ENCODE measurements at places on chromosomes 1 and 21.

DNA sequence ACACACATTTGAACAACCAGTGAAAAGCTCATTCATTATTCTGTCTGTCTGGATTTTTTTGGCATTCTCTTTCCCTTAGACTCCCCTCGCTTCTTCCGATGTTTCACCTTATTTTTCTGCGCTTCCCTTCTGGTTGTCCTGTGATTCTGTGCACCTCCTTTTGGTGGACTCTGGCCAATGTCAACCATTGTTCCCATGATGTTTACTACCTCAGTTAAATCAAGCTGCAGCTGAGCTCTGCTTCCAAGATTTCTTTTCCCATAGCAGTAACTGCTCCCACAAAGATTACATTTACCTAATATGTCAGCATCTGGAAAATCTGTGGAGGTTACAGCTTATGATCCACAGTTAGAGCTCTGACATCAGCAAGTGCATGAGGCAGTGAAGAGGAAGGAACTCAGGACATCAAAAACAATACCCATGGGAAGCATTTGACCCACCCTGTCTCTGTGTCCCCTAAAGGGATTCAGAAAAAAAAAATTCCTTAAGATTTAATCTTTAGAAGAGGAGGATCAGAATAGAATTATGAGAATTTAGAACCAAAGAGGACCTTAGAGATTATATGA is 69.9 kb upstream of the ADAMTS5 start:
- H3K27me3 ChIP-seq = no peaks in the 10 kb centered on the region
- DNase-seq = no peak
- no peak overlapping the region for H3K27ac ChIP-seq
- no peaks in the 10 kb centered on the region for H3K4me1 ChIP-seq
- no peaks in the 10 kb centered on the region for H3K36me3 ChIP-seq

DNA sequence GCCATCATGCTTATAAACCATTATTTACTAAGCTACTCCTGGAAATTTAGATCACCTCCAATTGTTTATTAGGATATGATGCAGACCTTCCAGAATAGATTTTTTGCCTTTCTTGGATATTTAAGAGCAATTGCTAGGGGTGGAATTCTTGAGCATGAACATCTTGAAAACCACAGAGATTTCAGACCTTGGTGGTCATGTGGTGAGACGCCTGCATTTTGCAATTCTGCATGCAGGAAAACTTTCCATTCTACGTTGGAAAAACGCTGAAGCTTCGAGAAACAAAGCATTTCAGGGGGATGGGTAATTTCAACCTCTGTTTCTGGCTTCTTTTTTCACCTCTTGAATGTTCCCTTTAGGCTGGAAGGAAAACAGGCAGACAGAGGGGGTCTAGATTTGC is 596.3 kb downstream of the KIF26B start:
- H3K27ac ChIP-seq = no peak overlapping the region
- no peaks in the 10 kb centered on the region for H3K4me1 ChIP-seq
- no peak overlapping the region for H3K4me3 ChIP-seq
- no peak for DNase-seq
- no peaks in the 10 kb centered on the region for H3K27me3 ChIP-seq

GRCh38 chr1:52368383-52369172 is 2.6 kb upstream of the CC2D1B start:
- peak overlapping the region; percentile 23 for H3K4me3 ChIP-seq
- H3K27me3 ChIP-seq = no peaks in the 10 kb centered on the region
- H3K4me1 ChIP-seq = peaks cover 17% of the 10 kb centered on the region
- H3K27ac ChIP-seq = no peak overlapping the region
- DNase-seq = peak; percentile 38

- H3K27me3 ChIP-seq = no peaks in the 10 kb centered on the region
- no peaks in the 10 kb centered on the region for H3K36me3 ChIP-seq
- H3K4me1 ChIP-seq = peaks cover 10% of the 10 kb centered on the region
- DNase-seq = no peak
- no peak overlapping the region for H3K4me3 ChIP-seq
Observed at GRCh38 chr1:173430677-173431303, 46.3 kb upstream of the PRDX6 start.

- no peak overlapping the region for H3K4me3 ChIP-seq
- DNase-seq = no peak
- H3K36me3 ChIP-seq = no peaks in the 10 kb centered on the region
- no peaks in the 10 kb centered on the region for H3K27me3 ChIP-seq
- H3K27ac ChIP-seq = no peak overlapping the region
Observed at GRCh38 chr1:107661158-107661557, 303.8 kb downstream of the VAV3 start.

DNA sequence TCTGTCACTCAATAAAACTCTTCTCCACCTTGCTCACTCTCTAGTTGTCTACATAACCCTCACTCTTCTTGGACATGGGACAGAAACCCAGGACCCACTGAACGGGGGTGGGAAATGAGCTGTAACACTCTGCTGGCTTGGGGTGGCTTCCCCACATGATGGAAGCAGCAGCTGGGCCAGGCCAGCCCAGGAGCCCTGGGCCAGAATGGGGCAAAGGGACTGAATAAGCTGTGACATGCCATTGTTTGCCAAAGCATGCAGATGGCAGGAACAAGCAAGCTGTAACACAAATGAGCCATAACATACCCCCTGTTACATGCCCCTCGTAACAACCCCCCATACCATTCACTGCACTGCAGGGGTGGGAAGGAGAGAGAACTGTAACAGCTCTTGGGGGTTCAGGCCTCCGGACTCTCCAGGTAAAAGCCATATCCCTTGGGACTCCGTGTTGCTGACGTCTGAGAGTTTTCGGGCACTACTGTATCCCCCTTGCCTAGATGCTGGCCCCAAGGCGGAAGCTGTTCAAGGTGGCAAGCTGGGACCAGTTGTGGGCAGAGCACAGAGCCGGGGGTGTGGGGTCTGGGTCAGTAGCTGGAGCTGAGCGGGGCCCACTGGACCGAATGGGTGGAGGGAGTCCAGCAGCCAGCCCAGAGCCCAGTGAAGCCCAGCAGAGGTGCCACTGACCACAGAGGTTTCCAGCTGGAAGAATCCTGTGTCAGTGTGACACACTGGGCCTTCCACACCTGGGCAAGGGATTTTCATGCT is 56.1 kb upstream of the DMRTB1 start:
- DNase-seq = no peak
- no peaks in the 10 kb centered on the region for H3K4me1 ChIP-seq
- H3K4me3 ChIP-seq = no peak overlapping the region
- H3K27ac ChIP-seq = no peak overlapping the region

DNA sequence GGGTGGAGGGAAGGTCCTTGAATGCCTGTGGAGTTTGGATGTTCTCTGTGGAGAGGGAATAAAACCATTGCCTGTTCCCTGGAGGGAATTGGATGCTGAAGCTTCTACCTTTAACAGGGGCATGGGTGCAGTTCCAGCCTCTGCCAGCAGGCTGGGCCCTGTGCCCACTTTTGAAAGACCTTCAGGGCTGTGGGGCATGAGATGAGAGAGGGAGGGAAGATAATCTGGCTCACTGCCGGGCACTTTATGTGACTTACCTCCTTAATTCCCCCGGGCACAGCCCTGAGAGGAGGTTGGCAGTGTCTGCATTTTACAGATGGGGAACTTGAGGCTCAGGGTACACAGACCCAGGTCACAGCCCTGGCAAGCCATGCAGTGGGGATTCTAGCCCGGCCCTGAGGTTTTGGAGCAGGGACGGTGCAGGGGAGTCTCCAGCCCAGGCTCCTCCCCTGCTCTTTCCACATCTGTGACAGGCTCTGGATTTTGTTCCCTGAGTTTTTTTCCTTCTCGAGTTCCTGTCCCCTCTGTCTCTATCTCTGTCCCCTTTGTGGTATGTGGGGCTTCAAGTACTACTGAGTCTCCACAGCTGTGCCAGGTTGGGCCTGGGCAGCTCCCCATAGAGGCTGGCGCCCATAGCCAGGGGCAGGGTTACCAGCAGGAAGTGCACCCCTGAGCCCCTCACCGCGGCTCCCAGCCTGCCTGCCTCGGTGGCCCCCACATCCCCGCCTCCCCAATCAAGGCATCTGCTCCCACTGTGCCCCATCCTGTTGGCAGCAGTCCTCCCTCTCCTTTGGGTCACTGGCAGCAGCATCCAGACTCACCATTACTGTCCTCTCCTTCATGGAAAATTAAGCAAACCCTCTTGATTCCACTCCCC is 14.0 kb upstream of the THEMIS2 start:
- no peaks in the 10 kb centered on the region for H3K27me3 ChIP-seq
- no peak overlapping the region for H3K27ac ChIP-seq
- no peaks in the 10 kb centered on the region for H3K36me3 ChIP-seq
- no peak overlapping the region for H3K4me3 ChIP-seq

Measured in effector memory CD4-positive, alpha-beta T cell (primary cell).